ENCODE measurements at places on chromosomes 1 and 21.

- no peak for ATAC-seq
Observed at GRCh38 chr1:157236072-157236471, 97.9 kb upstream of the ETV3 start.

DNA sequence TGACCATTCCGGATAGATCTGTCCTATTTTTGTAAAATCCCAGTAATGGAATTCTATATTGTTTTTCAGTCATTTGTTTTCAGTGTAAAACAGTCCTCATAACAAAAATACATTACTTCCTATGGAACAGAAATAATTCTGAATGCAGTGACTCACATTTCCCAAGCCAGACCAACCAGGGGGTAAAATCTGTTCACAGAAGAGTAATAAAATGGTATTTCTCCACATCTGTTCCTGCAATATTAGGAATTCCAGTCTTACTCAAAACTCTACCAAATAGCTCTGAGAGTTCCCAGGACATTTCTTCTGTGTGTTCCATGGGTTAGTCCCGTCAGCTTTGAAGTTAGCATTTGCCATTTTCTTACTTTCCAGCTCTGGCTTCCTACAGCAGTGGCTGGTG is 2.6 kb upstream of the DDR2 start:
- ATAC-seq, result no peak

GRCh38 chr1:159652506-159652905 is 61.9 kb downstream of the CRP start:
- no peak for ATAC-seq

DNA sequence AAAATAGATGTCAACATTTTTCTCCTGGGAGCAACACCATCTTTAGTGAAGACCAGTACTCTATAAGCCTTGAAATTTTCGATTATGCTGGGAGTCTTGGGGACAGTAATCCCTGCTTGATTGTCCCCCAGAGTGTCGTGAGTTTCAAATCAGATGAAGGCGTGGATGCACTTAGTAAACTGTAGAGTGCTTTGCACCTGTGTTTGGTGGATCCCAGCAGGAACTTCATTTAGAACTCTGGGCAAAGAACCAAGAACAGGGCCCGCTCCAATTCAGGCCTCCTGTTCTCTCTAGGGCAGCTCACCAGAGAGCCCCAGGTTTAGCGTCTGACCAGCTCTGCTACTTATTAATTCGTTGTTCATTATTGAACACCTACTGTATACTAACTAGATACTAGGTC is 1.5 kb downstream of the GPX7 start:
- no peak for ATAC-seq

DNA sequence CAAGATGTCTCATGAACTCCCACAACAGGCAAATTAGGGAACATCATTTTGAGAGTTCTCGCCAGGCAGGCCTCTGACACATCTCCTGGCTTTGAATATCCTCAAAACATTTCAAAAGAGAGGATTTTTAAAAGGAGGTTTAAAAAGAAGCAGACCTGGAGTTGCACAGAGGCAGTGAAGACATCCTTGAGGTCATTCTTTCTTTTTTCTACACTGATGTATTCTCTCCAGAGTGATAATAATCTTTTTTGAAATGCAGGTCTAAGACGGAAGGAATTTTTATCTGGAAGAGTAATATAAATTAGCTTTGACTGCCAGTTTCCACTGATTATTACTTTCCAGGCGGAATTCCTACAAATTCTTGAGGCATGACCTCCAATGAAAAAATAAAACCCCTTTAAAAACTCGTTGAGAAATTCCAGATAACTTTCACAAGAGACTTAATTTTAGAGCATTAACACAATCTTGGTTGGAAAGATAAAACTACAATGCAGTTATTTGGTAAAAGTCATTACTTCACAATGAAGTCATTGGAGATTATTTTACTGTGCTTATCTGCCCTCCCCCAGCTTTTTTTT is 125.0 kb downstream of the LYPLAL1 start:
- no peak for ATAC-seq

DNA sequence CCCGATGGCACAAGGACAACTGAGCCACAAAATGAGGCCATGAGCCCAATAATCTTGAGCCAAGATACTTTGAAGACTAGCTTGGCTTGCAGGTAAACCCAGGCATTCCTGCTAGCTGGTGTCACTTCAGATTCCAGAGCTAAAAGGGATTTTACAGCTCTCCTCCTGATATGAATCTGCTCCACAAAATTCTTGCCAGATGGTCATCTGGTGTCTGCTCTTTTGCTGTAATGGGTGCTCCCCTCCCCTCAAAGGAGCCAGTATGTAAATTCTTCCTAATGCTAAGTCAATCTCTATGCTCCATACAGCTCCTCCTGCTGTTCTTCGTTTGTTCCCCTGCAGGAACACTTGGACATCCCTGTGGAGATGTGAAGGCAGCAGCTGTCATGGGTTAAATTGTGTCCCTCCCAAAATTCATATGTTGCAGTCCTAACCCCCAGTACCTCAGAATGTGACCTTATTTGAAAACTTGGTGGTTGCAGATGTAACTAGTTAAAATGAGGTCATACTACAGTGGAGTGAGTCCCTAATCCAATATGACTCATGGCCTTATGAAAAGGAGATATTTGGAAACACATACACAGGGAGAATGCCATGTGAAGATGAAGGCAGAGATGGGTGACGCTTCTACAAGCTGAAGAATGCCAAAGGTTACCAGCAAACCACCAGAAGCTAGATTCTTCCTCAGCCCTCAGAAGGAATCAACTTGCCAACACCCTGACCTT is 180.6 kb upstream of the PALMD start:
- peak; percentile 72 for ATAC-seq

GRCh38 chr1:197391303-197392226 is 123.5 kb downstream of the CRB1 start:
- ATAC-seq, result no peak

Measured in esophagus mucosa (tissue), 1 donor.